ENCODE measurements at places on chromosomes 12 and 14.

- no peak for DNase-seq
These were observed 89.4 kb downstream of the NT5DC3 start for GRCh38 chr12:103751600-103751999.

DNA sequence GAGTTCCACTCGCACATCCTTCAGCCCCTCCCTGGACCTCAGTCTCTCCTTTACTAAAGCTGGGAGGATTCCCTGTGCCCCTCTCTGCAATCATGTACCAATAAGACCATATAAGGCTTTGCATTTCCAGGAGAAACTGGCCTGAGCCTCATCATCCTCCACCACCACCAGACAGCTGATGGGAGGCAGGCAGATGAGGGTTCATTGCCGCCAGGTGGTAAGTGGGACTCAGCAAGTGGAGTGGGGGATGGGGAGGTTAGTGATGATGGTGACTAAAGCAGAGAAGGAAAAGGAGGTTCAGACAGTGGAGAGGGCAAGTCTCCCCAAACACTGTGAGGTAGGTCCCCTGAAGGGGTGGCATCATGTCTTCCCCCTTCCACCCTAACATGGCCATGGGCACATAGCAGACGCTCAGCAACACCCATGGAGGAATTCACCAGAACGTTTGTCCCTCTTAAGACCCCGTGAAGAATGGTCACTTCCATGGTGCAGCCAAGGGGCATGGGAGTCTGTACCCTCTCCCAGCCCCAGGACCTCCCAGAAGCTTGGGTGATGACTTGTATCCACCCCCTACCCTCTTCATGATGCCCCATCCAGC, 4.5 kb upstream of the TNFRSF1A start:
- DNase-seq = no peak

- DNase-seq = no peak
These were observed 67.1 kb downstream of the CPNE8 start for GRCh38 chr12:38838056-38838850.

- no peak for DNase-seq
These were observed 506.1 kb downstream of the RMST start for GRCh38 chr12:97968641-97969197.

DNA sequence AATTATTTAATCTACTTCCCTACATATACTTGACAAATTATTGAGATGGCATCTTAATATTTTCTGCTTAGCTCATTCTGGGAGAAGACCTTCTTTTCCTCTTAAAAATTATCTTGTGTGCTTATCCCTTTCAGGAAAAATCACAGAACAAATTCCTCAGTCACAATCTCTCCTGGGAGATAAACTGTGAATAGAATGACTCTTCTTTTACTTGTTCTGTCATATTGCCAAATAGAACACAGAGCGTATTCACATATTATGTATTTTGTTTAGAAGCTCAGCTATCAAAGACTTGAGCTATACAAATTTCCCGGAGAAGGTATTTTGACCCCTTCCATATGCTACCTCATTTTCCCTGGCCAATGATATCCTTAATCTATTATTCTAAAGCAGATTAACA, 146.7 kb downstream of the TMEM117 start:
- no peak for DNase-seq

GRCh38 chr14:86675059-86675458, 1145.1 kb downstream of the FLRT2 start:
- no peak for DNase-seq

GRCh38 chr14:59394268-59394667, 70.9 kb downstream of the GPR135 start:
- DNase-seq = no peak

DNA sequence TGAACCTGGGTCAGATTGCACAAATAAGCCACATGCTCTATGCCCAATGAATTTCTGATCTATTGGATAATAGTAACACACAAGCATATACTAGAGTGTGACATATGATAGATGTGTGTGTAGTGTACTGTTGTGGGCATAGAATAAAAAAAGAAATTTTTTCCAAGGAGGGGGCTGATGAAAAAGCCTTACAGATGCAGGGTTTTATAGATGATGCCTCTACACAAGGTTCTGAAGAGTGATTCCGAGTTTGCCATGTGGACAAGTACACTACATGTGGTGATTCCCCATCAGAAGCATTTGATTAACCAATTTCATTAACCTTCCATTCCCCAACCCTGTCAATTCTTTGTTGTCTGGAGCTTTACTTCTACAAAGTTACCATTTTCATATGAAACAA, 45.3 kb downstream of the CPM start:
- DNase-seq = no peak

- DNase-seq = peak; percentile 72
These were observed 83.0 kb upstream of the CCDC196 start for GRCh38 chr14:66403183-66403582.

- DNase-seq = peak; percentile 67
These were observed 36.8 kb upstream of the SPTSSA start for GRCh38 chr14:34498684-34499412.

GRCh38 chr14:60616461-60616959, 32.8 kb downstream of the SIX1 start:
- no peak for DNase-seq

DNA sequence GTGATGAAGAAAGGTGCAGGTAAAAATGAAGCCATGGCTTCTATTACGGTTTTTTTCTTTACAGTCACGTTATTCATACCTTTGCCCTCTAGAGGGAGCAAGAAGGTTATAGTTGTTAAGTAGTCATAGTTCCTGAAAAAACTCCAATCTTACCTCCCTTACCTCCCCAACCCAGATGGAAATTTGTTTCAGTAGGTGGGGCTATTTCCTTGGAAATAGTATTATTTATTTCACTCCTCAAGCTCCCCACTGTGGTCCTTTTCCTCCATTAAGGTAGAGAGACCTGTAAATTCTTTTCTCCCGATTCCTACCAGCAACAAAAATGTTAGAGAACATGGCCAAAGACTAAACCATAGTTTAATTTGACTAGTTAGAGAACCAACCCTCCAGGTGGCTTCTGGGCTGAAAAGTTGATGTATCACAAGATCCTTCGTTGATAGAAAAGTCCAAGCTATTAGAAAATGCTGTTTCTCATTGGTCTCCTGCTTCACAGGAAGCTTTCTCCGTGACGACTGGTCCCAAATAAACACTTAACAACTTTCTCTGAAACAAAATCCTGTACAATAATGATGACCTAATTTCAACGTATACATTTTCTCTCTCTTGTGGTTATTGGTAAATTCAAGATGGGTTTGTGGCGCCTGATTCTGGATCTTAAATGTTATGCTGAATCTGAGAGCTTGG, 43.5 kb downstream of the TMX1 start:
- peak; percentile 76 for DNase-seq

GRCh38 chr14:21036751-21037150, 2.1 kb upstream of the RNASE13 start:
- no peak for DNase-seq

DNA sequence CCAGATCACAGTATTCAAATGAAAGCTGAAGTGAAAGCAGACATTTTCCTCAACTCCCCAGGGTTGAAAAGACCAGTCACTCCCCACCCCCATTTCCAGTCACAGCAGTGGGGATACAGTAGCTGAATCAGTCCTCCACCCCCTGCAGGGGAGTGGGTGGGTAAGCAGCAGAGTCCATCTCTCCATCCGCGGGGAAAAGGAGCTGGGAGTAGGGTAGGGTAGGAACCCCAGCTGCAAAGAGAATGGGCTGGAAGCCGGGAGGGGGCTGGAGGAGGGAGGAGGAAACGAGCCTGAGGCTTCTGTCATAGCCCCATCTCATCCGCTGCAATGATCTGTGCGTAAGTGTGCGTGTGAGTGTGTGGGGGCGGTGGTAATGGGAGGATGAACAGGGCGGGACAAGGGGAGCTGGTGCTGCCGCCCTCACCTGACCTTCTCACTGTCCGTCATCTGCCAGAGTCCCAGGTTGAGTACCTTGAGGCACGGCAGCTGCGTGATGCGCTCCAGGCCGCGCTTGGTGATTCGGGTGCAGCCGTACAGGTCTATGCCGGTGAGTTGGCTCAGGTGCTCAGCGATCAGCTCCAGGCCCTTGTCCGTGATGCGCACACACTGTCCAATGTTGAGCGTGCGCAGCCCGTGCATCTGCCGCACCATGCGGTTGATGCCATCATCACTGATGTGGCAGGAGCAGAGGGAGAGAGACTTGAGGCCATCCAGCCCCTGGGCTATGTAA, 1.8 kb downstream of the FBXL14 start:
- peak; percentile 69 for DNase-seq
